ENCODE measurements at places on chromosomes 1 and 21.
A peak's percentile ranks its signal among the peaks of the same experiment; 100 is the strongest.

GRCh38 chr1:245177071-245177900 is 22.5 kb downstream of the KIF26B start:
- no peak for DNase-seq

- no peak for DNase-seq
These were observed 58.0 kb downstream of the DISC1 start for GRCh38 chr1:231684356-231685244.

DNA sequence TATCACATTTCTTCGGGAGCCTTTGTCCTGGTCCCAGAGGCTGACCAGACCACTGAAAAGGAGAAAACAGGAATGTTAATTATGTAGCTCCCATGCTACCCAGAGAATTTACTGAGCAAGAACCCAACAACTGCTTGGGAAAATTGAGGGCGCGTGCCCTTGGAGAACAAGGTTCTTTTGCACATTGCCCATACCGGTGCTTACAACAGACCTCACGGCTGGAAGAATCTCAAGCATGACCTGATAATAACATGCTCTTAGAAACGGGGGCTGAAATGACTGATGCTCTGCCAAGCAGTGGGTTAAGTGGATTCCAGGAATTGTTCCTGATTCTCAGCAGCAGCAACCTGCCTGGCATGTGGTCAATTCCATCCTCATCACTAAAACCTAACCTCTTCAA is 49.3 kb upstream of the AJAP1 start:
- no peak for DNase-seq

GRCh38 chr1:162316187-162316586 is 60.5 kb downstream of the SPATA46 start:
- no peak for DNase-seq

DNA sequence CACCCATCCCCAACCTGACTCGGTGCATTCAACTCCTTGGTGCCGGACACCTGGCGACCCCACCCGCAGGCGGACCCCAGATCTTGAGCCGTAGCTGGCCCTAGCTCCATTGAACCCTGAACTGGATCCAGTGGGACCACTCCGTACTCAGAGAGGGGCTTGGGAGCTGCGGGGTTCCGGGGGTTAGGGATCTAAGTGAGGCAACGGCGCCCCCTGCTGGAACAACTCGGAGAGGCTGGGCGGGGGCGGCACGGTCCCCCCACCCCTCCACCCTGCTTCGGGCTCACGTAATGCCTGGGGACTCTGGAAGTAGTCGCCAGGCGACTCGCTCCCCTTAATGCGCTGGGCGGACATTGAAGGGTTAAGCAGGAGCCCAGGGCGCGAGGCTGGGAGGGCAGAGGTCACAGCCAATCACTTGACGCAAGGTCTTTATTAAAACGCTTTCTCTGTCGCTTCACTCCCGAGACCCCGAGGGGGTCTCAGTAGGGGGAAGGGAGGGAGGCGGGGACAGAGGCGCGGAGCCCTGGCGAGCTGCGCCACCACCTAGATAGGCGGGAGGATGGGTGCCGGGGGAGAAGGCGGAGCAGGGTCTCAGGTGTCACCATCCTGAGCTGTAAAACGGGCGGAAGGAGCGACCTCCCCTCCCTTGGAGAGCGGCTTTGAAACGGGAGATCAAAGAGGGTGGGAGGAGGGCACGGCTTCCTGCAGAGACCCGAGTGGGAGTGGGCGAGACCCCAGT is 704 bp upstream of the CRABP2 start:
- DNase-seq: peak; percentile 68

GRCh38 chr1:22903113-22903512 is 69.6 kb downstream of the LACTBL1 start:
- no peak for DNase-seq

DNA sequence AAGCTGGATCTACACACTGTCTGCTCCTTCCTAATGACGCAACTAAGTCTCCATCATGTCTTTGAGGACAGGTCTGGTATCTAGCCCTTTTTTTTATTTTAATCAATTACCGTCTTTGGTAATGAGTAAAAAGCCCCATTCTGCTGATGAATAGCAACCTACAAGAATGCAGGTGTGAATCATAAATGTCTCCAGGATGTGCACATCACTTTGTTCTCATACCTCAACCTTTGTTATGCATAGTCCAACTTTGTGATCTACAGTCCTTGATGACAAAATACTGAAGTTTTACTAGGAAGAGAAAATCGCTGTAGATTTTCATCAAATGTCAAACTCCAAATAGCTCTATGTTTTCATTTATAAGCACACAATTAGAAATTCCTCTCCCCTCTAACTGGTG is 39.3 kb downstream of the PLPPR5 start:
- no peak for DNase-seq

- no peak for DNase-seq
These were observed 86.9 kb downstream of the OLFML2B start for GRCh38 chr1:161936786-161937185.

DNA sequence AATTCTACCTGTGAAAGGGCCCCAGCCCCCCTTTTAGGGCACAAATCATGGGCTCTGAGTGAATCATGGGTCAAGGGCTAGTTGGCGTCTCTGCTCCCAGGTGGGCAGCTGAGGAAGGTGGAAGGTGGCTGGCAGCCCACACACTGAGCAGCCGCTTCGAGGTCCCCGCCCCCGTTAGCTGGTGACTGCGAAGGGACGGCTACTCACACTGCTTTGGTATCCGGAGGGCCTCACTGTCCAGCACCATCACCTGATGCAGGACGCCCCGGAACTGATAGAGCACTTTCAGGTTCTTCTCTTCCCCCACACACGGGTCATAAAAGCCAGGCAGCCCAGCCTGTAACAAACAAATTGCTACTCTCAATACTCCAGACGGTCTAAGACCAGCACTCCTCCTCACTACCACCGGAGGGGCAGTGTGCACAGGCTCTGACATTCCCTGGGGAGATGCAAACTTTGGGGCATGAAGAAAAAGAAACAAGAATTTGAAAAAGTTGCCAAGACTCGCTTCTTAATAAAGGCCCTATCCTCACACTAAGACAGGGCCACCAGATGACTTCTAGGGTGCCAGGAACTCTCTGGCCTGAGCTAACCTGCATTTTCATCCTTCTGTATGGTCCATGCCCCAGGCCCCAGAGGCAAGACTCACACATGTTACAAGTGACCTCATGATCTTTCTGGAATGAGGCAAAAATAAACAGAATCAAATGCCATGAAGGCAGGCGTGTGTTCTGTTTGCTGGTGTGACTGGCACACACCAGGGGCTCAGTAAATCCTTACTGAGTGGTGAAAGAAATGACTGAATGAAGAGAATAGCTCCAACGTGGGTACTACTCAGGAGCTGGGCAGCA is 11.5 kb downstream of the THAP3 start:
- DNase-seq: no peak

DNA sequence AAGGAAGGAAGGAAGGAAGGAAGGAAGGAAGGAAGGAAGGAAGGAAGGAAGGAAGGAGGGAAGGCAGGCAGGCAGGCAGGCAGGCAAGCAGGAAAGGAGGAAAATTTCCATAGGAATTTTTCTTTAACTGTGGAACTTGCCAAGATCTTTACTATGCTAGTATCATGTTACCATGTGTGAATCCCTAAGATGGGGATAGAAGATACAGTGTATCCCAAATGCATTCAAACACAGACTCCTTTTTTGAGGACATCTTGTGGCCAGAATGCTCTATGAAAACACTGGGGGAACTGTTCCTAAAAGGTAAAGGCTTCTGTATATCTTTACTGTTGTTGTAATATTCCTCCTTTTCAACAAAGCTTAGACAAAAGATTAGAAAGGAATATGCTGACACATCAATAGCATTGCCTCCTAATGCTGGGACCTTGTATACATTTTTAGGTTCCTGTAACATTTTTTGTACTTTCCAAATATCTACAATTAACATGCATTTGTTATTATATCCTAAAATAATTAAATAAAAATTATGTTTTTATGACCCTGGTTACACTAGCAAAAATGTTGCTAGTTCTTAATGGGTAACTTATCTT is 20.6 kb downstream of the CCDC190 start:
- DNase-seq: no peak

DNA sequence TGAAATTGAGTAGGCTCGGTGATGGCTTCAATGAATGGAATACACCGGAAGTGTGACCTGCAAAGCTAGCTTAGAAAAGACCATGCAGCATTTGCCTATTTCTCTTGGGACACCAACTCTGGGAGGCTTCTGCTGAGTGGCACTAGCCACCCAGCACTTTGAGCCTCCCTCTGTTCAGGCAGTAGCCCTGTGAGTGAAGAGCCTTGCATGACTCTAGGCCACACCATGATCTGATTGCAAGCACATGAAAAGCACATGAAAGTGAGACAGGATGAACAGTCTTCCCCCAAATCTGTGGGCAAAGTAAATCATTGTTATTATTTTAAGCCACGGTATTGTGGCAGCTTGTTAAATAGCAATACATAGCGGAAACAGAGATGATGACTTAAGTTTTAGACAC is 2.8 kb downstream of the CD48 start:
- DNase-seq: peak; percentile 22

GRCh38 chr1:199460933-199461332 is 566.6 kb upstream of the NR5A2 start:
- DNase-seq: no peak

- no peak for DNase-seq
These were observed 21.3 kb downstream of the TOR1AIP2 start for GRCh38 chr1:179856296-179856695.

DNA sequence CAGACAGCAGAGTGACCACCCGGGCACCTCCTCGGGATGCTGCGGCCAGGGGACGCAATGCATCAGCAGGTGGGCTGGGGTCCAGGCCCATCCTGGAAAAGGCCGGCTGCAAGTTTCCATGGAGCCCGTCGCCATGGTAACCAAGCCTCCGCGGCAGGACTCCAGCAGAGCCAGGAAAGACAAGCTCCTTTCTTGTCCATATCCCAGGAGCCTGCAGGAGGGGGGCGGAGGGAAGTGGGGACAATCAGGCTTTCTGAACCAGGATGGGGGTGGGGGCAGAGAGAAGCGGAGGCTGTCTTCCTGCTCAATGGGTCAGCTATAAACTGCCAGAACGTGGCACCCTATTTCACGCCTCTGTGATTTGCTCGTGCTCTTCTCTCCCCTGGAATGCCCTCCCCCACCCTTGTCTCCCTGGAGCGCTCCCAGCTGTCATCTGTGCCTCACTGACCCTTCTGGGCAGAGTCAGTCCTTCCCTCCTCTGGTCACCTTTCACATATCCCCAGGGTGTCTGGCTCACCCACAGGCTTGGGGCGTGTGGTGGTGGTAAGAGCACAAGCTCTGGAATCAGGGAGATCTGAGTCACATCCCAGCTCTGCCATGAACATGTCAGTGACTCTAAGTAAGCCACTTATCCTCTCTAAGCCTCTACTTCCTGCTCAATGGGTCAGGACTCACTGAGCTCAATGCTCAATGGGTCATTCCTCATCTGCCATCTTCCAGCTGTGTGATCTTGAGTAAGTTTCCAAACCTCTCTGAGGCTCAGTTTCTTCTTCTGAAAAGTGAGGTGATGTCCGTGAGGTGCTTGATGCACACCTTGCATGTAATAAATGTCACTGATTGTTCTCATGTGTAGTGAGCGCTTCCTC is 58.9 kb upstream of the LAPTM5 start:
- DNase-seq: no peak

- no peak for DNase-seq
These were observed 37.0 kb upstream of the ATP2B4 start for GRCh38 chr1:203589595-203589994.

GRCh38 chr1:155961937-155962336 is 16.4 kb downstream of the ARHGEF2 start:
- DNase-seq: peak; percentile 15

DNA sequence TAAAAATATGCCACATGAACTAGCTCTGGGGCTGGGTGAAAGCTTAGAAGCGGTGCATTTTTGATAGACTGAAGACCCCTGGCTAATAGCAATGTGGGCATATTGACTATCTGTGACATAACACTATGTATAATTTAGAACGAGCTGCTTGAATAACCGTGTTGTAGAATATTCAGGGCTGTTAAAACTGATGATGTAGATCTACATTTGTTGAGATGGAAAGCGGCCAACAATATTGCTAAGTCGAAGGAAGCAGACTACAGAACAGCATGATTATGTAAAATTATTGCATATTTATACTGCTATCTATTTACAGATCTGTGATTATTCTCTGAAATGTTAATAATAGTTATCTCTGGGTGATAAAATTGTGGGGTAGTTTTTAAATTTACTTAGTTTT is 41.1 kb upstream of the BCL10 start:
- DNase-seq: no peak

DNA sequence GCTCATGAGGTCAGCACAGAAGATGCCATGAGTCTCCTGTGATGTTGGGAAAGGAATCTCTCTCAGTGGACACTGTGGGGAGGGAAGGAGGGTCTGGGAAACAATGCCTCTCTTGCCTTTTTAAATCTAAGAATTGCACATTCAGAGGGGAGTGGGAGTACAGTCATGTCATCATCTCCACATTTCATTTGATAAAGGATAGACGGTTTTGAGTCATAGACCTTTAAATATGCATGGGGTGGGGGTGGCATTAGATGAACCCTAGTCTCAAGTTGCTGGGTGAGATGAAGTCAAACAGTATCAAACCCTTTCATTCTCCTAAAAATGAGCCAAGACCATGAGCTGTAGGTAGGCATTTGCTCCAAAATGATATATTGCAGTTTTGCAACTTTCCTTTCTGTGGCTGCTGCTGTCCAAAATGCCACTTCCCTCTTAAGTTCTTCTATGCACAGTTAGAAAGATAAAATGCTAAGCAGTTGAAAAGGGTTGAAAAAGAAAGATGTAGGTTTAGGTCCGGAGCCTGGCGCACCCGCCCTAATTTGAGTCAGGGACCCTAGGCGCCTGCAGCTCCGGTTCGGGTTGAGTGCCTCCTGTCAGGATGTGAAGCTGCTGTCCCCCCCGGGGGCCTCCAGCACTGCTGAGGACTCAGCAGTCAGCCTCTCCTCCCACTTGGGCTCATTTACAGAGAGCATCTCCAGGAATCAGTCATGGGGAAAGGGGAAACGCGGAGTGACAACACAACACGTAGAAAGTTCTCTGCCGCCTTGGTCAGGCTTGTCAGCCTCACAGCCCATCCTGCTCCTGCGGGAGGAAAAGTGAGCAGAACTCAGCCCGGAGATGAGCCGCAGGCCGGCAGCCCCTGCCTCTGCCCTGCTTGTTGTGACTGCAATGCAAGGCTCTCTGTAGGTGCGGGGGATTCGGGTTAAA is 479.3 kb upstream of the RUNX1 start:
- DNase-seq: peak; percentile 22

GRCh38 chr1:5616366-5617178 is 375.7 kb downstream of the NPHP4 start:
- DNase-seq: no peak

DNA sequence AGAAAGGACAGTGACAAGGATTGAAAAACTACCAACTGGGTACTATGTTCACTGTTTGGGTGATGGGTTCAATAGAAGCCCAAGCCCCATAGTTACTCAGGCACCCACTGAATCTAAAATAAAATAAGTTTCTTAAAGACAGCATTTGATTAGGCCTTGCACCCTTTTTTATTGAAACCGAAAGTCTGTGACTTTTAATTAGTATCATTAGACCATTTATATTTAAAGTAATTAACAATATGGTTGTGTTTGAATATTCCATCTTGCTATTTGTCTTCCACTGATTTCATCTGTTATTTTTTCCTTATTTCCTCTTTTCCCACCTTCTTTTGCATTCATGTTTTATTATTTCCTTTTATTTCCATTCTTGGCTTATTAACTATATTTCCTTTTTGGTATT is 27.4 kb downstream of the KLHDC7A start:
- DNase-seq: no peak
